ENCODE measurements at places on chromosomes 5 and 9.
A peak's percentile ranks its signal among the peaks of the same experiment; 100 is the strongest.

DNA sequence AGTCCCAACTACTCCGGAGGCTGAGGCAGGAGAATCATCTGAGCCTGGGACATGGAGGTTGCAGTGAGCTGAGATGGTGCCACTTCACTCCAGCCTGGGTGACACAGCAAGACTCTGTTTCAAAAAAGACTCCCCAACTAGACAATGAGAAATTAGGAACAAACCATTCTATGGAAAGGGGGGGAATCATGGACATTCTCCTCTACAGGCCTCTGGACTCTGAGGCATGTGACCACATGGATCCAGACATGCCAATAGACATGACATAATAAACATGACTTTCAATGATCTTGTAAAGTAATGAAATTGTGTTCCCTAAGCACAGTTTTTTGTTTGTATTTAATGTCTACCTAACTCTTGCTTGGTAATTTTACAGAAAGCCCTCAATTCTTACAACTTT lies 8.8 kb downstream of the HOMER1 start:
- no peak for DNase-seq

DNA sequence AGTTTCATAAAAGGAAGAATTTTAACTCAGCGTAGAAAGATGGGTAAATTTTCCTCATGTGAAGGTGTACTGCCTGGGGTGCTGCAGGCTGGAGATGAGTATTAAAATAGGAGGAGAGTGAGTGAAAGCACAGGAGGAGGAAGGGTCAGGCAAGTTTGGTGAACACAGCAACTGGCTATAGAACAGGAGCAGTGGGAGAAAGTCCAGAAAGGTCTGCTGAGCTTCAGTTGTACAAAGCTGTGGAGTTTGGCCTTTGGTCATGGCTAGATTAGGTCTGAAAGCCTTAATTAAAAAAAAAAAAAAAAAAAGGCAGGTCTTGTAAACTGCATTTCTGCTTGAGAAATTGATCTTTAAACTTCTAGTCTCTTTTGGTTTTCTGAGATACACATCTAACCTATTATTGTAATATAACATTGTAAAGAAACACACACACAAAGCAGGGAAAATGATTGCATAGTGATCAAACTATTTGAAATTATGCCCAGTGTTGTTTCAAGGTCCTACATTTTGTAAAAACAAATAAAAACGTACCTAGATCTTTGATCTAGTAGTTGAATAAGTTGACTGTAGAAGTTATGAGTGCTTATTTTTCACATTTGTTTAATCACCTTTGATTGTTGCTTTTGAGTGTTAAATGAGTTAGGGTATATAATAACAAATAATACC lies 43.6 kb downstream of the MAP3K1 start:
- no peak for DNase-seq

- no peak for DNase-seq
These were observed 1499.0 kb downstream of the EFNA5 start for GRCh38 chr5:106171708-106172107.

DNA sequence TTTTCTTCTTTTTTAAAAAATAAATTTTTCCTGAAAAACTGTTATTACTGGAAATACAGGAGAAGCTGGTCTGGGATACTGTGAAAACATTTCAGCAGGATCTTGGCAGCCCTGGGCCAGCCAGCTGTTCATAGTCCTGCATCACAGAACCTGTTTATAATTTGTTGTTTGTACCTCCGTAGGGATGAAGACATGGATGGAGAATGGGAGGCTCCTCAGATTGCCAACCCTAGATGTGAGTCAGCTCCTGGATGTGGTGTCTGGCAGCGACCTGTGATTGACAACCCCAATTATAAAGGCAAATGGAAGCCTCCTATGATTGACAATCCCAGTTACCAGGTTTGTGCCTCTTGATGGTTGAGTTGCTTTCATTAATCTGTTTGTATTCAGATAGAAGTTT lies 12.4 kb upstream of the MAML1 start:
- no peak for DNase-seq

DNA sequence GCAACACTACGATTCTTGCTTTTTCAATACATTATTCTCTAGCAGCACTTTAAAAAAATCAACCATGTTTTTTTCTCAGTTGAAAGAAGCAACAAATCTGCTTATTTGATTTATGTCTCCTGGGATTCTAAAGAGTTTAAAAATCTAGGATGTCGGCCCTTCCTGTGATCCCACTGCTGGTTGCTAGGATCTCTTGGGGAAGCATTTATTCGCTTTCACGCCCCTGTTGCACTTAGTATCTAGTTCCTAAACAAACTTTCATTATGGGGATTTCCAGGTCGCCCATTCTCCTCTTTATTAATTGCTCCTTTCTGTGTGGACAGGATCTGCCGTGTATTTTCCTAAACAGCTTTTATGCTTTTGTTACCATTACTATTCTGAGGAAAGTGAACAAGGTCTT lies 313.5 kb downstream of the AGTPBP1 start:
- peak; percentile 37 for DNase-seq

- peak; percentile 65 for DNase-seq
These were observed 819 bp downstream of the LSM11 start for GRCh38 chr5:157744051-157745011.

DNA sequence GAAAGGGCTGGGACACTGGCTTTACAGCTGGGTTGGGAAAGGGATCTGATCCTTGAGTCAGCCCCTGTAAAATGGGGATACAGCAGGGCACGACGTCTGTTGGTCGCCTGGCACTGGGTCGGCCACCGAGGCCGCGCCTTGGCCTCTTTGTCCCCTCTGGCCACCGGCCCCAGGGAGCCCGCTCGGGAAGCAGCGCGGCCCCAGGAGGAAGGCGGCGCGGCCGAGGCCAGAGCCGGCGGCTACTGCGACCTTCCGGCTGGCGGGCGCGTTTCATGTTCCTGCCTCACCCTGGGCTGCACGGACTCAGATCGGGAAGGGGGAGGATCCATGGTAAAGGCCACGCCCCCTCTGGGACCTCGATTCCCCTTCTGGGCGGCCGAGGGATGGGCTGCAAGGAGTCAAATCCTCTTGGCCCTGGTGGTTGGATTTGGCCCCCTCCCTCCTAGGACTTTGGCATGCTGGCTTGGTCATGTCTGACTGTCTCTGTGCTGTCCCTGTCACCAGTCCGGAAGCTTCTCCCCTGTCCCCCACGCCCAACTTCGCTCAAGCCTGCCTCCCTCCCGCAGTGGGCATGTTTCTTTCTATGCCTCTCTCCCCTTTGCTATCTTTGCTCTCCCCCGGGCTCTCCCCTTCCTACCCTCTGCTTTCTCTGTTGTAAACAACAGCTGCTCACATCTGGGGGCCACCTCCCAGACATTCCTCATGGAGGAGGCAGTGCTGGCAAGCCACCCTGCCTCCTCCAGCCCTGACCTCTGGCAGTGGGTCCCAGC lies 25.8 kb downstream of the FPGS start:
- peak; percentile 85 for DNase-seq

Data from NCI-H69 (cell line).